ENCODE measurements at places on chromosomes 1 and 21.

DNA sequence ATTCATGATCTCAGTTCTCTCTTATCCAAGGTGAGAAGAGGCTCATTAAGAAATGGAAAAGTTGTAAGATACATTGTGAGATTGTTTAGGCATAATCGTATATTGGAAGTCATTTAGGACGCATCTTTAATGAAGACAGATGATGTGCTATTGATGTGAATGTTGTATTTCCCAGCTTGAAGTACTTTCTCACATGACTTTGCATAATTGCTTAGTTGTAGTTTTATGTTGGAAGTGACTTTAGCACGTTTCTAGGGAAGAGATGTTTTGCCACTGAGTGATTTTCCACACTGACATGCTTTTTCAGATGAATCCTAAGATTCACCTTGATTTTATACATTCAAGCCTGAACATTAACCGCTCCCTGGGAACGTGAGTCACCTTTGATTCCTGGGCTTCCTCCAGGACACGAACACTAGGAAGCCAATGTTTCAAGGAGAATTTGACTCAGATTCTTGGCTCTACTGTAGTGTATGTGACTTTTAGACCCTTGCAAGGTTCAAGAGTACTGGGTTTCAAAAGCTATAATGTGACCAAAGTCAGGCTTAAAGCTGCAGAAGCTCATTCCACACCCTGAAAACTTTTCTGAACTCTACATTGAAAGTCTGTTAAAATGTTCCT lies 27.9 kb downstream of the ANGEL2 start:
- peak; percentile 14 for DNase-seq

DNA sequence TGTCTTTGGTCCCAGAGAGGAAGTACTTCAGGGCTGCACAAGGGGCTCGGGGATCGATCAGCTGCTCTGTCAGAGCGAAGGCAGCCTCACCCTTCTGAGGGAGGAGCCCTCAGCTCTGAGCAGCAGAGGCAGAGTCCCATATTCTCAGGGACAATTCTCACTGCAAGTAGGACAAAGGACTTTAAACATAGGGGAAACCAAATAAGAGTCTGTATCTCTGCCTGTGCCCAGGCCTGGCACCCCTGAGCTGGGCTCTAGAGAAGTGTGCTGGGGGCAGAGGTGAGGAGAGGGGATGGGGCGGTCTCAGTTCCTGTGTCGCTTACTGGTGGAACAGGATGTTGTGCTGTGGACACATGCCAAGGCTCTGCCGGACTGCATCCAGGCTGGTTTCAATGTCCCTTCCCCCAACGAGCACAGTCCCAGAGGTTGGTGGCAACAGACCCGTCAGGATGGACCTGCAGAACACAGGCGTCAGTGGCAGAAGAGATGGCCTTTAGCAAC lies 76.6 kb downstream of the ABCA4 start:
- no peak for DNase-seq

GRCh38 chr21:28402616-28402989 lies 590.1 kb downstream of the LTN1 start:
- no peak for DNase-seq

DNA sequence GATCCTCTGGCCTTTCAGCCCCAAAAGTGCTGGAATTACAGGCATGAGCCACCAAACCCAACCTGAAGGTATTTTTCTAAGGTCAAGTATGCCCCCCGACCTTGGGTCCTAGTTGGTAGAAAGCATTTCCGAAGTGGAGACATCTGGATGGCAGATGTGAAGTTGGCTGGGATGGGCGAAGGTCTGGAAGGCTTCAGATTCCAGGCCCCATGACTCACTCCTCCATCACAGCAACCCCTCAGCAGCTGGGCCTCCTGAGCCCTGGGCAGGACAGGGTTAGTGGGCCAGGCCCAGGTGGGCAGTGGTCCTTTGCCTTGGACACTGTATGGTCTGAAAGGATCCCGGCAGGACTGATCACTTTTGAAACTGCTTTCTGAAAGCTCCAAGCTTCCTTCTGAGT lies 23.3 kb downstream of the NAV1 start:
- peak; percentile 97 for DNase-seq

GRCh38 chr1:31959521-31960340 lies 21.6 kb upstream of the PTP4A2 start:
- no peak for DNase-seq

- DNase-seq, result peak; percentile 54
These were observed 18.2 kb upstream of the MSTO1 start for GRCh38 chr1:155591770-155592169.

- DNase-seq, result no peak
These were observed 6.8 kb upstream of the HAX1 start for GRCh38 chr1:154265586-154265985.

GRCh38 chr1:12185036-12185917 lies 18.5 kb downstream of the TNFRSF1B start:
- no peak for DNase-seq

GRCh38 chr1:218480588-218481099 lies 135.5 kb downstream of the TGFB2 start:
- DNase-seq, result peak; percentile 94

GRCh38 chr1:185907246-185907645 lies 173.1 kb downstream of the HMCN1 start:
- peak; percentile 68 for DNase-seq

- DNase-seq, result peak; percentile 39
These were observed 690 bp downstream of the EPS8L3 start for GRCh38 chr1:109762821-109763645.

- DNase-seq, result no peak
These were observed 27.8 kb downstream of the LRRC7 start for GRCh38 chr1:69595486-69595885.

- DNase-seq, result no peak
These were observed 11.5 kb downstream of the ARHGEF10L start for GRCh38 chr1:17550729-17551584.

DNA sequence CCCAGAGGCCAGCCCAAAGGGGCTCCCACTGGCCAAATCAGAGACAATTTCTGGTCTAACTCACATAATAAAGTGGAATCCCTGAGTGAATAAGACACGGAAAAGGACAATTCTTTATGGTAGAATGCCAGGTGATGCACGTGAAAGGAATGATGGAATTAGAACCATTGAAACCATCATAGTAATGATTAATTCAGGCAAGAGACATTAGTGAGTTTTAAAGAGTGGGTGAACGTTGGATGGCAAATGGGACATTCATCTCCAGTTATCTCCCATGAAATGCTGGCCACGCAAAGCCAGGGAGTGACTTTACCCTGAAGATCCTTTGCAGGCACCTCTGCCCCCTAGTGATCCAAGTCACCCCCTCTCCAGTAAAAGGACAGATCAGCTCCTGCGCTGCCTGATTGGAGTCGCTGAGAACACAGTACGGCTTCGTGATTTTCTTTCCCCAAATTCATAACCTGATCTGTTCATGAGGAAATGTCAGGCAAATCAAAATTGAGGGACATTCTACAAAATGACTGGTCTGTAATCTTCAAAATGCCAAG lies 87.5 kb downstream of the AJAP1 start:
- DNase-seq, result peak; percentile 7

GRCh38 chr1:51669816-51670215 lies 52.9 kb downstream of the OSBPL9 start:
- DNase-seq, result no peak

DNA sequence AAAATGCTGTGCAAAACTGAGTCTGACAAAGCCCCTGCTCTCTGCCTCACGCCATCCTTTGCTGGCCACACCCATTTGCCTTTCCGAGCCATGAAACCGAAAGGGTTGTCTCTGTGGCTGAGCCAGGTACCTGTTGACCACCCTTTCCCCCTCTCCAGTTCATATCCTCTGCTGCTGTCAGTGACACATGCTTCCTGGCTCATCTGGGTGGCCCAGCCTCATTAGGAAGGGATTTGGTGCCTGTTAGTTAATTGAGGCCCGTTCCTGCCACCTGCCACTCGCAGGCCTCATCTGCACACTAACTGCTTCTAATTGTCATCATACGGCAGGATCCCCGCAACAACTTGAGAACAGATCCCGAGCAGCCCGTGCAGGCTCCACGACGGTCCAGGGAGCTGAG lies 79.2 kb downstream of the OLIG1 start:
- DNase-seq, result no peak

DNA sequence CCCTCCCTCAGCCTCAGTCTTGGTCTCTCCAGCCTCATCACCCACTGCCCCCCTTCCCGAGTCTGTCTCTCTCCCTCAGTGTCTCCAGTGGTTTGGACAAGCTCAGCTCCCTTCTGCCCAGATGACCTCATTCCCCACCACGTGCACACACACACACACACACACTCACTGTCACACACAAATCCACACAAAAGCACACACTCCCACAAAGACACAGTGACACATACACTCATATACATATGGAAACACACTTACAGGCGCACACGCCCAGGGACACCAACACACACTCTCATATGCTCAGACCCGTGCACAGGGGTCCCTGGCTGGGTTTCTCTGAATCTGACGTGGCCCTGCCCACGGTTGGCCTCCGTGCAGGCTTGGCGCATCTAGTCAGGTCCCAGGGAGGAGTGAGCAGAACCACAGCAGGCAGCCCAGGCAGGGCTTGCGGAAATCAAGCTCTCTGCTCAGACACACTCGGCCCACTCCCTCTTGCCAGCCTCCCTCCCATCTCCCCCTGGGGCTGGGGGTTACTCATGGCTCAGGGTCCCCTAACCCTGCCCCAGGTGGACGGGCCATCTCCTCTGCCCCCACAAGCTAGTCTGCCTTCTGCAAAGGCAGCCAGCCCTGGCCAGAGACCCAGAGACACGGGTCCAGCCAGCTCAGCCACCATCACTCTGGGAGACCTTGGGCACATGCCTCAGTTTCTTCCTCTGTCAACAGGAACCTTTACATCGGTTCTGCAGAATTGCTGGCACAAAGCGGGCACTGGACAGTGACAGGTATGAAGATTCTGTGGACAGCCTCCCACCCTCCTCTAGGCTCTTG lies 38.5 kb upstream of the FAM131C start:
- peak; percentile 79 for DNase-seq

GRCh38 chr1:30609336-30609998 lies 113.9 kb downstream of the MATN1 start:
- no peak for DNase-seq

DNA sequence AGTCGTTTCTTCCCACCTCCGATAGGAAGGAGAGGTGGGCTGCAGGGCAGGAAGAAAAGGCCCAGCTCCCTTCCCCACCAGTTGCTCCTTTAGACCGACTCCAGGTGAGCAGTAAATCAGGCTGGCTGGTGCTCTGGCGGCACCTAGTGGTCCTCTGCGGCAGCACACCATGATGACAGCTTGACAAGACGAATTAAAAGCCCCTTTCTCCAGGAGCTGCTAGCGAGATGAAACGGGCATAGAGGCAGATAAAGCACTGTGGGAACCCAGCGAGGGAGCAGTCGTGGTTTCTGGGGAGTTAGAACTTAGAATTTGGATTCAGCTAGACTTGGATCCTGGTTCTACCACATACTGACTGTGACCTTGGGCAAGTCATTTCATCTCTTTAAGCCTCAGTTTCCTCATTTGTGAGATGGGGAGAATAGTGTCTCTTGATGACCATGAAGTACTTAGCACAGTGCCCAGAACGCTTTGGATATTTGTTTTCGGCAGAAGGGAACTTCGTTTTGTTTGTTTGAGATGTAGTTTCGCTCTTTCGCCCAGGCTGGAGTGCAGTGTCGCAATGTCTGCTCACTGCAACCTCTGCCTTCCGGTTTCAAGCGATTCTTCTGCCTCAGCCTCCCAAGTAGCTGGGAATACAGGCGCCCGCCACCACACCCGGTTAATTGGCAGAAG lies 21.8 kb upstream of the COL9A2 start:
- DNase-seq, result peak; percentile 67

Measured in fibroblast of skin of abdomen (primary cell).